ENCODE measurements at places on chromosomes 4 and X.

DNA sequence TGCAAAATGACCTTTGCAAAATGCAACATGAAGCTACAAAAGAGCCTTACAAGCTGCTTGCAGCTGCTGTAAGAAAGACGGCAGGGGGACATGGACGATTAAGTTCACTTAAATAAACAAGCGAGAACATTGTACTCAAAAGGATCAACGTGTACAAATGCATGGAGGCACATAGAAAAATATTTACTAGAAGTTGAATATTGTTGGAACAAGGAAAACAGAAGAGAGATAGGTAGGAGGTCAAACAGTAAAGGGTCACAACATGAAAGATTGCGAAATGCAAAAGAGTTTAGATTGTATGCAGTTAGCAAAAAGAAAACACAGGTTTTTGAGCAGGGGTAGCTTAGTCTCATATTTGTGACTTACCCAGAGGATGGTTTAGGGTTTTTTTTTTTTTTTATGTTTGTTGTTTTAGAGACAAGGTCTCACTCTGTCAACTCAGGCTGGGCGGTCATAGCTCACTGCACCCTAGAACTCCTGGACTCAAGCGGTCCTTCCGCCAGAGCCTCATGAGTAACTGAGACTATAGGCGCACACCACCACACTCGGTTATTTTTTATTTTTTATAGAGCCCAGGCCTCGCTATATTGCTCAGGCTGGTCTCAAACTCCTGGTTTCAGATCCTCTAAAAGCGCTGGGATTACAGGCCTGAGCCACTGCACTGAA is 1.4 kb upstream of the PHF8 start:
- no peak for DNase-seq

DNA sequence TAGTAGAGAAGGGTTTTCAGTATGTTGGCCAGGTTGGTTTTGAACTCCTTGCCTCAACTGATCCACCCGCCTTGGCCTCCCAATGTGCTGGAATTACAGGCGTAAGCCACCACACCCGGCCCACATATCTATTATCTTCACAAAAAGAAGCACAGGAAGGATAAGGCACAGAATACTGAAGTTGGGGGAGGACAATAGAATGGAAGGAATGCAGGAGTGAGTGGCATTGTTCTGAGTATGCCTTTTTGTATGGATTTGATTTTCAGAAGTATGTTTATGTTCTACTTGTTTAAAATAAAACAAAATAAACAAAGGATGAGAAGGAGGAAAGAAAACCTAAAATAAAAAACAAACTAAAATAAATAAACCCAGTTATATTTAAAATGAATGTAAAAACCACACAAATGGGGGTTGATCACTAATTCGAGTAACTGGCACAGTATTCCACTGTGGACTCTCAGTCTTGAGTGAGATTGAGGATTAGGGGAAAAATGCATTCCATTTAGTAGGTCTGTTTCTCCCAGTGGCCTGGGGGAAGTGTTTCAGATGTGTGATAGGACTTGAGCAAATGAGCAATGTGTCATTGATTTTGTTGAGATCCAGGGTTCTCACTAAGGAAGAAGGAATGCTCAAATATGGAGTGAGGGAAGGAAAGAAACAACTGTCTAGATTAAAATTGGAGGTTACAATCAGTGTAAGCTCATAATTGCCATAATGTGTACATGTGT is 109.0 kb upstream of the C1QTNF7 start:
- no peak for DNase-seq

DNA sequence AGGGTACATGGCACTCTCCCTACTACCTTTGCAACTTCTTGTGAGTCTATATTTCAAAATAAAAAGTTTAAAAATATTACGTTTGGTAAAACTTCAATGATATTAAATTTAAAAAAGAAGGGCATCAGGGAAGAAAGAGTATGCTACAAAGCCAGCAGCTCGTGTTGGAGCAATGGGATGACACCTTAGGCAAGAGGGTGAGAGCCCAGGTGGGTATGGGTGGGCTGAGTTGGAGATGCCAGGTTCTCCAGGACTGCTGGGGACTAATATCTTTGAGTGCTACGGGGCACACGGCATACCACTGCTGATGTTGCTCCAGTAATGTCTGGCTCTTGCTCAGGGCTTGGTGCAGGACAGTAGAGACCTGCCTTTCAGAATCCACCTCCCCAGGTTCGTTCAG is 132.4 kb downstream of the EVC2 start:
- no peak for DNase-seq

GRCh38 chr4:76894537-76895255 is 3.2 kb downstream of the SOWAHB start:
- DNase-seq = no peak

GRCh38 chr4:40363382-40363920 is 28.3 kb downstream of the CHRNA9 start:
- no peak for DNase-seq

DNA sequence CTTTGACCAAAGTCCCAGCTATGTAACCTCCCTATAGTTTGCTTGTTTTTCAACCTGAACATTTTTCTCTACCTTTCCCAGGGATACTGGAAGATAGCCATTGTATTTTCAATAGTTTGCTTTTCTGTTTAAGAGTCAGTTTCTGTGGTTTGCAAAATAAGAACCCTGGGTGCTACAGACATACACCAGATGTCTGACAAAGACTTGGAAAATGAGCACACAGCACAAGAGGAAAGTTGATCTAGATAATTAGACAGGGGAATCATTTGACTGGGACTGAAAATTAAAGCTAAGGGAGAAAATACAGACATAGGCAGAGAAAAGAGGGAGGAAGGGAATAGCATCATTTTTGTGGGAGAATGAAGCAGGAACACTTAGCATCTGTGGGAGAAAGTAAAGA is 218.3 kb upstream of the CNKSR2 start:
- DNase-seq = no peak

DNA sequence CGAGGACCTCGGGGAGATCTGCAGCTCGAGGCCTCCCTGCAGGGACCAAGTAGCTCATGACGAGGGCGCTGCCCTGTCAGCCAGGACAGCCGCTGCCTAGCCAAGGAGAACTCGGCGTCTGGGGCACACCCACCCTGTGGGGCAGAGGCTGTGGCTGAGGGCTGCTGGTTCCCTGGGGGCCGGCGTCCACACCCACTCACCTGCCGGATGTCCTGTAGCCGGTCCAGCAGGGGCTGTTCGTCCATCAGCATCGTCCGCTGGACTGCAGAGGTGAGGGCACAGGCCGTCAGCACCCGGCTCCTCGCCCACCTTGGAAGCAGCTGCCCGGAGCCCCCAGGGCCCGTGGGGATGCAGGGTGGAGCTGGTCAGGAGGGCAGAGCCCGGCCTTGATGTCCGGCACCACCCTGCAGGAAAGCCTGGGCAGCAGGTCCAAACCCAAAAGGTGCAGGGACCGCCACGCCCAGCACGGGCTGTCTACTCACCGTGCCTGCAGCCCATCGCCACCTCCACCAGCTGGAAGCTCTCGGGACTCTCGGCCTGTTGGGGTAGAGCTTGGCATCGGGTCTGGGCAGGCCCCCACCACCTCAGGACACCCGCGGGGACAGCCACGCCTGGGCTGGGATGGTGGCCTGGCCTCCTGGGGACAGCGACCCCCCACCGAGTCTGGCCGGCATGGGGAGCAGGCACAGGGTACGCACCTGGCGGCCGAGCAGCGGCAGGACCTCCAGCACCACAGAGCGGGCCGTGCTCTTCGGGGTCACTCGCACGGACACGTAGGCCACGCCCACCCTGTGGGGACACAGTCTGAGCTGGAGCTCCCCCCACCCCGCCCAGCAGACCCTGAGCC is 6.9 kb downstream of the DGKQ start:
- DNase-seq = no peak

- DNase-seq = no peak
These were observed 349.1 kb downstream of the PCDH10 start for GRCh38 chr4:133498149-133498548.

GRCh38 chrX:71846429-71846828 is 64.2 kb upstream of the NHSL2 start:
- no peak for DNase-seq

GRCh38 chrX:23788521-23788920 is 5.5 kb downstream of the SAT1 start:
- no peak for DNase-seq

- DNase-seq = no peak
These were observed 66.0 kb upstream of the FAT1 start for GRCh38 chr4:186789651-186790050.

DNA sequence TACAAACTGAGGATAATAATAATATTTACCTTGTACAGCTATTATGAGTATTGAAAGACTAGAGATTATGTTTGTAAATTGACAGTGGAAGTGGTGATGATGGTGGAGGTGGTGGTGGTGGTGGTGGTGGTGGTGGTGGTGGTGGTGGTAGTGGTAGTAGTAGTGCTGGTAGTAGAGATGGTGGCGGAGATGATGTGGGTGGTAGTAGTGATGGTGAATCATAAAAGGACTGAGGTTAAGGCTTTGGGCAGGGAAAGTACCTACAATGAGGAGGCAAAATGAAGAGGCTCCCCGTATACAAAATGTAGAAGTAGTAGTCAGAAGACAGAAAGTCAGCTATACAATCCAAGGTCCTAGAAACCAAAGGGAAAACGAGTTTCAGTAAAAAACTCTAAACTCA is 214.1 kb downstream of the BCOR start:
- DNase-seq = peak; percentile 20

DNA sequence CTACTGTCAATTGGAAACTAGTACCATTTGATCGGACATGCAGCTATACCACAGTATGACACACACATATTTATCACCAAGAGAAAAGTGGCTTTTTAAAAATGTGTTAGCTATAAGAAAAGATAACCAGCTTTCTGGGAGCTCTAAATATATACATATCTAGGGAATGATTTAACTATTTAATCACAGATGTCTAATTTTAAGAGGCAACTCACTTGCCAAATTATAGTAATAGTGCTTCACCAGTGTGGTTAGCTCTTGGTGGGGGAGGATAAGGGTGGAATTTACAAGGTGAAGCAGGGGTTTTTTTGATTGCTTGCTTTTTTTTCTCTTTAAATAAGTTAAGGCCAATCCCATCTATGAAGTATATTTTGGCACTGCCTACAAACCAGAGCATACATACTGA is 547.7 kb upstream of the DIPK2B start:
- DNase-seq = no peak

- no peak for DNase-seq
These were observed 59.8 kb upstream of the GPM6A start for GRCh38 chr4:175871774-175872405.

DNA sequence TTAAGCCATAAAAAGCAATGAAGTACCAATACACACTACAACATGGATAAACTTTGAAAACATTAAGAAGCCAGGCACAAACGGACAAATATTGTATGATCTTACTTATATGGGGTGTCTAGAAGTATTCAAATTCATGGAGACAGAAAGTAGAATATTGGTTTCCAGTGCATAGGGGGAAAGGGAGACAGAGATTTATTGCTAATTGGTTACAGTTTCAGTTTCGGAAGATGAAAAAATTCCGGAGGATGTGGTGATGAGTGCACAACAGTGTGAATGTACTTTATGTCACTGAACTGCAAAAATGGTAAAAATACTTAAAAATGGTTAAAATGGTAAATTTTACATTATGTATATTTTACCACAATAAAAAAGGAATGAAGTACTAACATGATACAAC is 5.1 kb upstream of the PRDX4 start:
- DNase-seq = no peak

DNA sequence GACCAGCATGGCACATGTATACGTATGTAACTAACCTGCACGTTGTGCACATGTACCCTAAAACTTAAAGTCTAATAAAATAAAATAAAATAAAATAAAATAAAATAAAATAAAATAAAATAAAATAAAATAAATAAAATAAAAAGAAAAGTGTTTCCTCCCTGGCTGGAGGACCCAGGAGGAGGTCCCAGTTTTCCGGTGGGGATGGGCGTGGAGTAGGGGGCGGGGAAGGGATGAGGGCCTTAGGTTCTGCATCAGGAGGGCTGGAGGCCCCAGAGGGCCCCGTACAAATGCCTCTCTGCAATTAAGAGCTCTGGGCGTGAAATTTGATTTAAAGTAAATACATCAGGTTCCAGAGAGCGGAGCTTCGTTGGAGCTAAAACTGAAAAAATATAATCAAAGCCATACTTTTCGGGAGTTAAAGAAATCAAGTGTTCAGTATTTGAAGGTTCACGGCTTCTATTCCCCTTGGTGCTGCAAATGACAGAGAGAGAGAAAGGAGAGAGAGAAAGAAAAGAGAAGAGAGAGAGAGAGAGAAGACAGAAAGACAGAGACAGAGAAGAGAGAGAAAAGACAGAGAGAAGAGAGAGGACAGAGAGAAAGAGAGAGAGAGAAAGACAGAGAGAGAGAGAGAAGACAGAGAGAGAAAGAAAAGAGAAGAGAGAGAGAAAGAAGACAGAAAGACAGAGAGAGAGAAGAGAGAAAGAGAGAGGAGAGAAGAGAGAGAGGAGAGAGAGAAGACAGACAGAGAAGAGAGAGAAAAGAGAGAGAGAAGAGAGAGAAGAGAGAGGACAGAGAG is 8.7 kb upstream of the SHOX start:
- DNase-seq = no peak

DNA sequence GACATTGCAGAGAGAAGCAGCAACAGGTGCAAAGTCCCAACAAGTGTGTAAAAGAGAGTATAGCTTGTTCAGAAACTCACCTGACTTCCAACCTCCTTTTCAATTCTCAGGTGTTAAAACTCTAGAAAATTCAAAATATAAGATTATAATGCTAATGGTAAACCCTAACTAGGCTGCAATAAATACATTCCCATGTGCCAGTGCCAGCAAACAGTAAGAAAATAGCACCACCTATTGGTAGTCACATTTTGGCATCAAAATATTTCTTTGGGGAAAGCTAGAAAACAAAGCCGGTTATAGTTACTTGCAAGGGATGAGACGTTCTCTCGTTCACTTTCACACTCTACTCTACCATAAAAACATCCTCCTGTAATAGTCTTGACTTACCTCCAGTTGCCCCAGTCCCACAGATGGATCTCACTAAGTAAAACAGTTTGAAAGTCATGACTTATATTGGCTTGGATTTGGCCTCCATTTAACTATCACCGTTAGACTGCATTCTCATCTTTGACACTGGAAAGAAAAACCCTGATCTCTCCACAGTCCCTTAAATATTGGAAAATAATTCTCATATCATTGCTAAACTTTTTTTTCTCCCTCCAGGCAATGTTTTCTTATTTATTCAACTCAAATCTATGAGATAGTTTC is 9.6 kb downstream of the BMP3 start:
- no peak for DNase-seq

GRCh38 chrX:10897768-10898167 is 213.4 kb upstream of the HCCS start:
- no peak for DNase-seq

- DNase-seq = no peak
These were observed 532.9 kb upstream of the FTHL17 start for GRCh38 chrX:31604629-31605221.
